Activated T-helper 1 cell treated with Interleukin-2 at 50 U/mL for 16 hours (primary cell): ENCODE measurements at places on chromosomes 6 and 20.

DNA sequence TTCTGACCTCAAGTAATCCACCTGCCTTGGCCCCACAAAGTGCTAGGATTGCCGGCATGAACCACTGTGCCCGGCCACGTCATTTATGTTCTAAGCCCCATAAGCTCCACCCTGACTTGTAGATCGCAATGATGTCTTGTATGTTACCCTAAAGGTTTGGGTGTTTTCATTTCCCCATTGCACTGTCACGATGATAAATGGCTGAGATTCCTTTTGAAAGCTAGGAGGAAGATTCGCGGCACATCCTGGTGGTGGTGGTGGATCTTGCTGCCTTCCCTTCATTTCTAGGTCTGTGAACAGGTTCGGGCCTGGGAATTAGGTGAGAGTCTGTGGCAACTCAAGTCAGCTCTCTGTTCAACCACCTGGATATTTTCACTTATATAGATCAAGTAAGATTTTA, 28.3 kb downstream of the MUC22 start:
- DNase-seq = no peak

GRCh38 chr6:47936820-47937219, 155.0 kb downstream of the OPN5 start:
- no peak for DNase-seq

GRCh38 chr6:16568128-16568527, 193.1 kb downstream of the ATXN1 start:
- no peak for DNase-seq

GRCh38 chr6:12595161-12595811, 121.3 kb upstream of the PHACTR1 start:
- DNase-seq = no peak

DNA sequence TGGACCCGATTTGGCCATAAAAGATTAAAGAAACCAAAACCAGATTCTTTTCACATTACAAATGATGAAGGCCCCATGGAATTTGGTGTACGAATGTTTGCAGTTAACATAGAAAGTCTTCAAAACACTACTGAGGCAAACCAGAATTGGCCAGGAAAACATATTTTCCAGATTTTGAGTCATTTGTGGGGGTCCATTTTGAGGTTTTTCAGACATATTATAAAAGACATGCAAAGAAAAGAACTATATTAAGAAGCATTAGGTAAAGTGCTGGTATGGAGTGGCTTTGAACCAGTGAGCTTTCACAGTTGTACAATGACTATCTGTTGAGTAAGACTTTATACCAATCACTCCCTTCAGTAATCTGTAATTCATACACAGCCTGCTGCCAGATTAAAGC, 168.9 kb upstream of the COL21A1 start:
- DNase-seq = no peak

DNA sequence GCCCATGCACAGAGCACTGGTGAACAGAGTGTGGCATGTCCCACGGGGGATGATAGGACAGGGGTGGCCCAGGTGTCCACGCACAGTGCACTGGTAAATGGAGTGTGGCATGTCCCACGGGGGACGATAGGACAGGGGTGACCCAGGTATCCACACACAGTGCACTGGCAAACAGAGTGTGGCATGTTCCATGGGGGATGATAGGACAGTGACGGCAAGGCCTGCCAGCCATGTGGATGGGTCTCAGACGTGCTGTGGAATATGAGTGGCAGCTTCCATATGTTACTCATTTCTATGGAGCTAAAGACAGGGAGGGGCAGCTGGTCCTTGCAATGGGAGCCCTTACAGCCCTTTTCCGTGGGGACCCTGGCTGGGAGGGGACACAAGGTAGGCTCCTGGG, 168.7 kb downstream of the CDH4 start:
- no peak for DNase-seq

- no peak for DNase-seq
These were observed 139.7 kb upstream of the PTPRK start for GRCh38 chr6:128659878-128660622.

DNA sequence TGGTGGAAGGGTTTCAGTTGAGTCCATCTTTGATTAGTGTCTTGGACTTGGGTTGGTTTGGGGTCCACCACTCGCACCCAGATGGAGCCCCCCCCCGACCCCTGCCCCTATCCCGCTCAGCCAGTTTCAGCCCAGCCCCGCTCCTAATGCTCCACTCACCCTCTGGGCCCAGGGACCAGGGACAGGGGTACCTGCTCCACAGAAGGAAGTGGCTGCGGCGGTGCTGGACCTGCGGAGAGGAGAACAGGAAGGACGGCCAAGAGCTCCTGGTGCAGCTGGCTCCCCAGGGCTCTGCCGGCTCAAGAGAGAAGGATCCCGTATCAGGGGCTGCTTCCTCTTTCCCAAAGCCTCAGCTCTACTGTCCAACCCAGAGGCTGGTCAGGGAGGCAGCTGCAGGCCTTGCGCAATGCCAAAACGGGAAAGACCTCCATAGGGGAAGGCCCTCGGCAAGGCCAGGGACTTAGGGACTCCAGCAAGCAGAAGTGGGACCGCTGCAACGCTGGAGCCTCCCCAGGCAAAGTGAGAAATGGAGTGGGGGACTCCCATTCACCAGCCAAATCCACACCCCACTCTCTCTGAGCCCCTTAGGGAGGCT, at the start of gene SIGLEC1:
Gene SIGLEC1, minus strand, starts transcription at position 322 of the 595 bp plus-strand sequence. CDS start 5,472 bp downstream, outside the sequence.
- no peak for DNase-seq

DNA sequence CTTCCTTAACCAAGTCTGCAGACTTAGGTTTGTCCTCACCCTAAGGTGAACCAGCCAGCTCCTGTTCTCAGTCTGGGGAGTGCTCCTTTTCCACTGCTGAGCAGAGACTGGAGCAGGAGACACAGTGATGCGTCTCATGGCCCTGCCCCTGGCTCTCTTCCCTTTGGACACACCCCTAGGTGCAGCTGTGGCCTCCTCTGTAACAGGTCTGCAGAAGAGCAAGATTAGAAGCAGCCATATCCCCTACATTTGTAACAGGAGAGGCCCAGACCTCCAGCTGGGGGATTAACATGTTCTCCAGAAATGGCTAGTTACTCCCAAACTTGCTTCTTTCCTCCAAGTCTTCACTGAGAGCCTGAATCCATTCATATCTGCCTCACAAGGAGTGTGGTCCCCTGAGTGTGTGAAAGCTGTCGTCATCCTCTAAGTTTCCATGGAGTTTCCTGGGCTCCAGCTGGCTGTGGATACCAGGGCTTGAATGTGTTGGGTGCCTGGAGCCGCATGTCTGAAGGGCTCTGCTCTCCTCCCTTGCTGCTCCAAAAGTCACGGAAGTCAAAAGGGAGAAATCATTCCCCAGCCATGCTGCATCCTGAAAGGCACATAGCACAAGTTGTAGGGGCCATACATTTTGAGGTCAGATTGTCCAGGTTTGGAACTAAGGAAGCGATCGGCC, 57.7 kb downstream of the PPP1R14C start:
- no peak for DNase-seq

DNA sequence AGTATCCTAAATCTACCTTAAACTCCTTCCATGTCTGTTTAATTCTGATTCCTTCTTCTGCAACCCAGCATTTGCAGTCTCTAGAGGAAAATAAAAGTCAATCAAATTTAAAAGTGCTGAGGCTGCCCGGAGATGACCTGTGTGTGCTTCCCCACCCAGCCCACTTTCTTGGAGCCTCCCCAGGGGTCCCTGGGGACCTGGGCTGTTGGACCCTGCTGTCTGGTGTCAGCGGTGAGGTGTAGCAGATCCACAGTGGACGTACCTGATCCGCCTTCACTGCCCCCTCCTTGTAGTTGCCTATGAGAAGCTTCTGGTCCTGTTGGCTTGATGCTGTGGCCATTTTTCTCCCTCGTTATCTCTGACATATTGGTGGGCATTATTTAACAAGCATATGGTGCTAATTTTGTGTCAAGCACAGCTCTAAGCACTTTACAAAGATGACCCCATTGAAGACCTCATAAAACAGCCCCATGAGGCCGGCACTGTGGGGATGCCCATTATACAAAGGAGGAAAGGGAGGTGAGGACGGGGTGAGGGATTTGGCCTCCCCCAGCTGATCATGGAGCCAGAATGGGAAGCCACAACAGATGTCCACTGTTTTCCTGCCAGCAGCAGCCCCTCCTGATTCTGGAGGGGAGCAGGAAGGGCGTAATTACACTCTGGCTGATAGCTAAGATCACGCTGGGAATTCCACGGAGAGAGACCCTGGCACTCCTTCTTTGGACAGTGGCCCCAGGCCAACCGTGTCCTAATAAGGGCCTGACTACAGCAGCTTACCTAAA, 628.2 kb downstream of the CDH26 start:
- DNase-seq = no peak

- no peak for DNase-seq
These were observed 19.1 kb upstream of the TULP4 start for GRCh38 chr6:158293122-158293521.

GRCh38 chr20:2671977-2672376, 8.0 kb upstream of the IDH3B start:
- DNase-seq = no peak

DNA sequence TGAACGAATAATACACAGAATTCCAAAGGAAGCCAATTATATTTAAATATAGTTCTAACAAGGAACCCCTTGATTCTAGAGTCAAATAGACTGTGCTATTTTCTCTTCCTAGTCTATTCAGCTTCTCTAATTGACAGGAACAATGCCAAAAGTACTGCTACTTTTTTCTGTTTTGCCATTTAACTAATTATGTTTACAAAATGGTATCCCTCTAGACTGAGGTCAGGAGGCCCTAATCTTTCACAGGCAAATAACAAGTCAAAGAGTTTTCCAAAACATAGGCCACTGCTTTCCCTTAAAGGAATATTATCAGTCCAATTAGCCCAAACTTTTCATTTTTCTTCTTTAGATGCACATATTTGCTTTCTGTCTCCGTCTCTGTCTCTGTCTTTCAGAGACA, 539.3 kb downstream of the RFPL4B start:
- no peak for DNase-seq

DNA sequence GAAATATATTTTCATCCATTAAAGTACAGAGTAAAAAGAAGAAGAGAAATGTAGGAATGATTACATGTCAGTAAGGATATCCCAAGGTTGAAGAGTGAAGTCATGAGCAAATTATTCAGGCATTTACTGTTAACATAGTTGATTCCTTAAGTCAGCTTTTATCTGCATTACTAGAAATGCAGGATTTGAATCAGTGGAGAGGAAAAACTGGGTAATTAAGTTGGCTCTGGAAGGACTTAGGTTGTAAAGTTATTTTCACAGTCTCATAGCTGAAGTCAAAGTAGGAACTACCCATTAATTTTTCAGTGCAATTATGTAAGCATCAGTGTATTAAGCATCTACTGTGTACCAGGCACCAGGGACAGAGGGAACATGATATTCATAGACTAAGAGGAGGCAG, 7.8 kb downstream of the NAA20 start:
- DNase-seq = no peak

- no peak for DNase-seq
These were observed 7.4 kb downstream of the ADRM1 start for GRCh38 chr20:62309947-62310756.

DNA sequence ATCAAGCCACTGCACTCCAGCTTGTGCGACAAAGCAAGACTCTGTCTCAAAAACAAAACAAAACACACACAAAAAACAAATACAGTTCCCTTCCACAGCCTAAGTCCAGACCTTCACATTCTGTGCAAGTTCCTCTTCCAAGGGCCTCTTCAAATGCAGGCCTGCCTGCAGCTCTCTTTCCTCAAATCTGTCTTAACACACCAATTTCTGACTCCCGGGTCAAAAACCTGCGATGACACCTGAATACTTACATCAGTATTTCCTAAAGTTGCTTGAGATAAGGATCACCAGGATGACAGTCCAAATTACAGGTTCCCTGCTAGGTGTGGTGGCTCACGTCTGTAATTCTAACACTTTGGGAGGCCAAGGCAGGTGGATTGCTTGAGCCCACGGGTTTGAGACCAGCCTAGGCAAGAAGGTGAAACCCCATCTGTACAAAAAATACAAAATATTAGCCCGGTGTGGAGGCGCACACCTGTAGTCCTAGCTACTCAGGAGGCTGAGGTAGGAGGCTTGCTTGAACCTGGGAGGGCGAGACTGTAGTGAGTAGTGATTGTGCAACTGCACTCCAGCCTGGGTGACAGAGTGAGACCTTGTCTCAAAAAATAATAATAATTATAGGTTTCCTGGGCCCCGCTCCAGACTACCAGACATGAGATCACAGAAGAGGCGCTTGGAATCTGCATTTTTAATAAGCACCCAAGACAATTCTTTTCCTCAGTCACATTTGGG, 8.8 kb upstream of the PARD6B start:
- no peak for DNase-seq

GRCh38 chr20:35311822-35312221, 19.6 kb upstream of the FAM83C start:
- DNase-seq = no peak

DNA sequence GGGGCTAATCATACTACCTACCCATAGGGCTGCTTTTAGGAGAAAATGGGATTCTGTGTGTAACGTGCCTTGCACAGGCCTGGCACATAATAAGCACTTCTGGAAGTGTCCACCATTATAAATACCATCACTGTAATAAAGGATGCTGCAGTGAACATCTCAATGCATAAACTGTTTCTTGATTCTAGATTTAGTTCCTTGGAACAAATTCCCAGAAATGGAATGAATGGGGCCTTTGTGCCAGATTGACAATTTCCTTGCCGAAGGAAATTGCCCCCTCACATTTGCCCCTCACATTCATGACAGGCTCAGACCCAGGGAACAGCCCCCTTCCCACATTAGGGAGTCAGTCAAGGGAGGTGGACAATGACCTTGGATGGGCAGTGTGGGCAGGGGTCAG, 29.2 kb downstream of the BPIFB4 start:
- no peak for DNase-seq

DNA sequence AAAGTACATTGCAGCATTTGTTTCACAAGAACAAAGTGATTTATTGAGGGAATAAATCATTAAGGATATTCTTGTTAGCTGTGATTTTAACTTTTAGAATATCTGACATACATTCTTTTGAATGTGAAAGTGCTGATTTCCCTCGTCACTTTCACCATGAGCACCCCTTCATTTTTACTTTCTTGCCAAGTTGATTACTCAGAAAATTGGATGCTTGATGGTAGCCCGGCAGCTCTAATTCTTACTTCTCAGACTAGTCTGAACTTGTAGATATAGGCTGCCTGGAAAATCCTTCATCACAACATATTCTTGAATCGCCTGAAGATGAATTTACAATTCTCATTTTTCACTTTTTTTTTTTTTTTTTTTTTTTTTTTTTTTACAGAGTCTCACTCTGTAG, 147.1 kb upstream of the SMLR1 start:
- no peak for DNase-seq

DNA sequence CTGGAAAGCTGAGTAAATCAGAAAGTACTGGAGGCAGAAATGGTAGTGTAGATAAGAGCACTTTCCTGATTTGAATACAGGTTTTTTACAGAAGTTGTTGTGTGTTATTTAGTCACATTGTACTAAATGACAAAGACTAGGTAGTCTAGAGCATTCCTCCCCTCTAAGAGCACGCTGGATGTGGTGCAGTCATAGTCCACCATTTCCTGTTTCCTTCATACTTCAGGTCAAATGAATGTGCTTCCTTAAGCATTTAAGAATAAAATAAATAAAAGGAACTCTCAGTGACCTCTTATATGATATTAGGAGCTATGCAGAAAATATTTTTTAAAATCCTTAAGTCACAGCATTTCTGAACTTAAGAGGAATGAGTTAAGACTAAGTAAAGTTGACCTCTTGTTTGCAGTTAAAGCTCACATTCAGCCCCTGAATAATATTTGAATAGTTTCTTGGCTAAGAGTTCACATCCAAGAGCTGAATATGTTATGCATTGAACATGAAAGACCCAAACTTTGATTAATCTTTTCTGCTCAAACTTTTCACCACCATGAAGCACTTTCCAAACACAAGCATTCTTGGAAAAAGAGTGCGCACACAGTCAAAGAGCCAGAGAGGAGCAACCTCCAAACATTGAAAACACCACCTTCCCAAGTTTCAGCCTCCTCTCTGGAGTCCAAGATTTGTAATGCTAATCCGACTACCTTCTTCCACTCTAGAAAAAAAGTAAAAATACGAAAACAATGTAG, 53.4 kb upstream of the TMEM30A start:
- DNase-seq = no peak
